ENCODE measurements at places on chromosomes 4 and X.

- no peak for DNase-seq
Measured at GRCh38 chr4:100649417-100649816, 131.6 kb upstream of the EMCN start.

- DNase-seq, result no peak
Measured at GRCh38 chr4:27711041-27711440, 850.4 kb downstream of the STIM2 start.

- DNase-seq, result no peak
Measured at GRCh38 chrX:55167124-55167803, 52.9 kb upstream of the PAGE5 start.

DNA sequence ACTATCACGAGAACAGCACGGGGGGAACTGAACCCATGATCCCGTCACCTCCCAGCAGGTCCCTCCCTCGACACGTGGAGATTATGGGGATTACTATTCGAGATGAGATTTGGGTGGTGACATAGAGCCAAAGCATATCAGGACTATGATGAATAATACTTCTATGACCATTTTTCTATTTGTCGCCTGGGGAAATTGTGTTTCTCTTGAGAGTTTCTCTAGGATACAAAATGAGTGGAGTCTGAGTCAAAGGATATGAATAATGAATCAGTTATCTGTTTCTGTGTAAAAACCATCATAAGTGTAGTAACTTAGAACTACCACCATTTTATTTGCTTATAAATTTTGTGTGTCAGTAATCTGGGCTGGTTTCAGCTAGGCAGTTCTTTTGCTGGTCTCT, 533.0 kb upstream of the ARX start:
- DNase-seq, result no peak

DNA sequence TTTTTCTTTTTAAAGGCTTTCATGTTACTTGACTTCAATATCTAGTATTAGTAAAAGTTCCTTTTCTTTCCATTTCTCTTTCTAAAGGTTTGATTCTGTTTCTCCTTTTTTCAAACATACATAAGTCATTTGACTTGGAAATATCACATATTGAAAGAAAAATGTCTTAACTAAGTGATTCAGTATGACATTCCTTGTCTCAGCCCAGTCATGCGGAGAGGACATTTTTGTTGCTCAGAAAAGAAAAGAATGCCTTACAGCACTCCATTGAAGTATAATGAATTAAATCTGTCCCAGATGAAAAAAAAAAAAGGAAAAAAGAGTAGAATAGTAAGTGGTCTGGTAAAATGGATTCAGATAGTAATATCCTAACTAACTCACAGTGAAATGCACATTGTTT, 466.1 kb downstream of the ADGRL3 start:
- no peak for DNase-seq

DNA sequence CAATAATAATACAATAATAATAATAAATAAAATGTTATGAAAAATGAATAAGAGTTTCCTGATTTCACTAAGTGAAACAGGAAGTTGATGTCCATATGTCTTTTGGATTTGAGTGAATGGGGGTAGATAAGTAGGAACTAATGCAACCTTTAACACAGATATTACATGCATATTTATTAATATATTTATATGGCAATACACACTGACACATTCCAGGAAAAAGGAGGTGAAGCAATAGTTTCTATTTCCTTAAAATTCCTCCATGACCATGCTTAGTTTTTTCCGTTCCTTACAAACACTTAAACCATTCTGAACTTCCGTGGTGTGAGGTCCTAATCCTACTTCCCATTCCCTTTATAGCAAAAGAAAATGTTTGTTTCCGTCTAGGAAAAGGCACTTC, 48.3 kb downstream of the ATXN3L start:
- no peak for DNase-seq

DNA sequence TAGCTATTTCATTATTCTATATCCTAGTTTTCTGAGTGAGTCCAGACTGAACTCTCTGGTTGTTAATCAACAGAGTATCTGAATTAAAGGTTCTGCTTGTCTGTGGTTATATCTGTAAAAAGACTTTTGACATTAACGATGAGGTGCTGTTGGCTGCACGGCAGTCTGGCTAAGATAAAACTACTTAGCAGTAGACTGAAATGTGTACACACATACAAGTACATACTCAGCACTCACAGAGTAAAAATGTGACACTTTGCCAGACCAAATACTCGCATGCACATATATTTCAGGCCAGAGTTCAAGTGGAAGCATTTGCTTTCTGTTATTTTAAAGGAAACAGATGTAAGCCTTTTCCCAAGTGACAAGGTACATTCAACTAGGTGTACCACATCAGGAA, 80.5 kb downstream of the PRDM5 start:
- DNase-seq, result no peak

DNA sequence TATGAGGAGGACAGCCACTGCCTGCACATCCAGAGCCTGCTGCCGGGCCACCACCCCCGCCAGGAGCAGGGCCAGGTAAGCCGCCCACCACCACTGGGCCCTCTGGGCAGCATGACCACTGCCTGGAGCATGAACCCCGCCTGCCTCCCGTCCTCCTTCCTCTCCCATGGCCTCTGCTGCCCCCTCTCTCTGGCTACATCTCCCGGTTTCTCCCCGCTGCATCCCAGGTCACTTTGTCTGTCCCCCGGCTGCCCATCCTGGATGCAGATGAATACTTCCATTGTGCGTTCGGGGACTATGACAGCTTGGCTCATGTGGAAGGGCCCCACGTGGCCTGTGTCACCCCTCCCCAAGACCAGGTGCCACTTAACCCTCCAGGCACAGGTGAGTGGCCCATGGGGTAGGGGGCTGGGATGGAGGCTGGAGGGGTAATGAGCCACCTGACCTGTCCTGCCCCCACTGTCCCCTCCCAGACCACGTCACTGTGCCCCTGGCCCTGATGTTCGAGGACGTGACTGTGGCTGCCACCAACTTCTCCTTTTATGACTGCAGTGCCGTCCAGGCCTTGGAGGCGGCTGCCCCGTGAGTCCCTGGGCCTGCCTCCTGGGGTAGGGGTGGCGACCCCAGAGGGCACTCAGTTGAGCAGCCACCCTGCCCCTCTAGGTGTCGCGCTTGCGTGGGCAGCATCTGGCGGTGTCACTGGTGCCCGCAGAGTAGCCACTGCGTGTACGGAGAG, 6.0 kb downstream of the PLXNB3 start:
- DNase-seq, result no peak

GRCh38 chr4:88008122-88008742, 797 bp downstream of the PKD2 start:
- peak; percentile 24 for DNase-seq

- DNase-seq, result no peak
Measured at GRCh38 chr4:165331359-165331758, 3.9 kb downstream of the MSMO1 start.

- no peak for DNase-seq
Measured at GRCh38 chrX:27751976-27752375, 55.8 kb upstream of the MAGEB10 start.

DNA sequence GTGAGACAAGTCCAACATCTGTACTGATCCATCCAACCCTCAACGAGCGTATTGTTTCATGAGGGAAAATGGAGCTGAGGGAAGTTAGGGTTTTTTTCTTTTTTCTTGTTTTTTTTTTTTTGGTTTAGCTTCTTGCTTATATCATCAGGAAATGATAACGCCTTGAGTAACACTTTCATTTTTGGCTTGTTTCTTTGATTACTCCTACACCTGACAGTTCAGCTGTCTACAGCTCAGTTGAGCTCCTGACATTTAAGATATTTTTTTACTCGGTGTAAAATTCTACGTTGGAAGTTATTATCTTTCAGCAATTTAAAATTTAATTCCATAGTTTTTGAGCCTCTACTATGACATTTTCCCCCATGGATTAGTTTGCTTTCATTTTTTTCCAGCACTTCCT, 691.0 kb upstream of the HTR2C start:
- DNase-seq, result no peak

- DNase-seq, result no peak
Measured at GRCh38 chrX:2627272-2627867, 63.7 kb upstream of the CD99 start.

GRCh38 chr4:110898290-110898689, 275.4 kb upstream of the PITX2 start:
- no peak for DNase-seq

DNA sequence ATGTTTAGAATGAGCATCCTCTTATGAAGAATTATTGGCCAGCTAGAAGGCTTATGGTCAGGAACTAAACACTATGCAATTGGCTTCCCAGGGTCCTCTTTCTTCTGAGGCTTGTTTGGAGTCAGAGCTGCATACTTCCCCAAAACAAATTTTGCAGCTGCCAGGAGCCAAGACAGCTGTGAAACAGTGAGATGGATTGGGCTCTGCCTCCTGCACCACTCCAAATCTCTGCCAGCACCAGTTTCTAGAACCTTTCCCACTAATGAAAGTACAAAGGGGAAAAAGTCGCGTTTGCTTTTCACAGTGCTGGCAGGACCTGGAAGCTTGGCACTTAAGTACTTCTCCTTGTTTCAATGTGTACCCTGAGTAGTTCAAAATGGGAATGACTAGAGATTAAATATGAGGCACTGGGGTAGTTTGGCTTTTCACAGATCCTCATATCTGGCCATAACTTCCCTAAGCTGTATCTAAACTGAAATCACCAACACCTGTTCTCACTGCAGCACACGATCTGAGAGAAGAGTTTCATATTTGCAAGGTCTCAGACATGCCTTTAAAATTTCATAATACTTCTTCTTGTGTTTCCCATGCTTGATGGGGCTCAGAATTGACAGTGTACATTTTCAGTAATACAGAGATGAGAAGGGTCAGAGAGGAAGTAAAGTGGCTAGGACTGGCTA, 20.7 kb upstream of the AR start:
- DNase-seq, result no peak

- no peak for DNase-seq
Measured at GRCh38 chr4:153518001-153518400, 51.8 kb downstream of the TMEM131L start.

- no peak for DNase-seq
Measured at GRCh38 chr4:55118397-55118796, 7.0 kb downstream of the KDR start.

DNA sequence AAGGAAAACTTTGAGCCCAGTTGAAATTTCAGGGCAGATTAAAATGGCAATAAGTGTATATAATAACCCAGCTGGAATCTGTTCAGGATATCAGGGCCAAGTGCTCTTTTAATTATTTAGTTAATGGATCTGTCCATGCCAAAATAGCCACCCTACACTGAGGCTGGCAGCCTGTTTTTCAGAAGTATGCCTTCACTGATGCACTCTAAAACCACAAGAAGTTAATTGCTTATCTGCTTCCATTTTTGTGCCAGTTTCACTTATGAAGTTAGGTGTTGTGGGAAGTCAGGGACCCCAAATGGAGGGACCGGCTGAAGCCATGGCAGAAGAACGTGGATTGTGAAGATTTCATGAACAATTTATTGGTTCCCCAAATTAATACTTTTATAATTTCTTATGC, 960.3 kb downstream of the C4orf33 start:
- DNase-seq, result no peak

- no peak for DNase-seq
Measured at GRCh38 chrX:20378233-20378920, 111.7 kb upstream of the RPS6KA3 start.

DNA sequence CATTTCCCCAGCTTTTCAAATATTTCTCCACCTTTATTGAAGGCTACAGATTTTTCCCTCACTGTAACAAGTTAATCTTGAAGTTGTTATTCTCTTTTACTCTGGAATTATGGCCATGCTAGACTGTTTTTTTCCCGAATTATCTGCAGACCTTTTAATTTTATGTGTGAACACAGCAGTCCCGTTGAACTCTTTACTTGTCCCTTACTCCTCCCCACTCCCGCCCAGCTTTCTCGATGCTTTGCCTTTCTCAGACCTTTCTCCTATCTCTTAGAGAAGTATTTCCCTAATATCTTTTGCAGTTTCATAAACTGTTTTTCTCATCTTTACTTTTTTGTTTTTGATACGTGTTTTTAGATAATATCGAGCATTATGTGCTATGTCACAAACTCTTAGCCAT, 776 bp downstream of the CEP44 start:
- DNase-seq, result no peak

DNA sequence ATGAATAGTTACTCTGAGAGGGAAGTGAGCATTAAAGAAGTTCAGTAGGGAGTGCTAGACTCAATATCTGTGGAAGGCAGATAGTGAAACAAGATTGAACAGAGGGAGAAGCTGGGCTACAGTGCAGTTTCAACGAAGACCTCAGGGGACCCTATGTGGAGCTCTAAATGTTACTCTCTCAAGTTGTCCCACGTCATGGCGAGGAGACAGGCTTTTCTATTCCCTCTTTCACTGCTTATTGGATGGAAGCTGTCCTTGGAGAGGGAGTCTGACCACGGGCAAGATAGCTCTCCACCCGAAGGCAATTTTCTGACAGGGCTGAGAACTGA, 42.3 kb upstream of the CCSER1 start:
- no peak for DNase-seq

- no peak for DNase-seq
Measured at GRCh38 chr4:109278594-109279031, 23.8 kb downstream of the COL25A1 start.

GRCh38 chr4:161428180-161428965, 735.4 kb downstream of the FSTL5 start:
- DNase-seq, result no peak

- no peak for DNase-seq
Measured at GRCh38 chr4:11900359-11900758, 471.7 kb upstream of the HS3ST1 start.

- DNase-seq, result no peak
Measured at GRCh38 chr4:20493761-20494353, 206.4 kb upstream of the PACRGL start.

DNA sequence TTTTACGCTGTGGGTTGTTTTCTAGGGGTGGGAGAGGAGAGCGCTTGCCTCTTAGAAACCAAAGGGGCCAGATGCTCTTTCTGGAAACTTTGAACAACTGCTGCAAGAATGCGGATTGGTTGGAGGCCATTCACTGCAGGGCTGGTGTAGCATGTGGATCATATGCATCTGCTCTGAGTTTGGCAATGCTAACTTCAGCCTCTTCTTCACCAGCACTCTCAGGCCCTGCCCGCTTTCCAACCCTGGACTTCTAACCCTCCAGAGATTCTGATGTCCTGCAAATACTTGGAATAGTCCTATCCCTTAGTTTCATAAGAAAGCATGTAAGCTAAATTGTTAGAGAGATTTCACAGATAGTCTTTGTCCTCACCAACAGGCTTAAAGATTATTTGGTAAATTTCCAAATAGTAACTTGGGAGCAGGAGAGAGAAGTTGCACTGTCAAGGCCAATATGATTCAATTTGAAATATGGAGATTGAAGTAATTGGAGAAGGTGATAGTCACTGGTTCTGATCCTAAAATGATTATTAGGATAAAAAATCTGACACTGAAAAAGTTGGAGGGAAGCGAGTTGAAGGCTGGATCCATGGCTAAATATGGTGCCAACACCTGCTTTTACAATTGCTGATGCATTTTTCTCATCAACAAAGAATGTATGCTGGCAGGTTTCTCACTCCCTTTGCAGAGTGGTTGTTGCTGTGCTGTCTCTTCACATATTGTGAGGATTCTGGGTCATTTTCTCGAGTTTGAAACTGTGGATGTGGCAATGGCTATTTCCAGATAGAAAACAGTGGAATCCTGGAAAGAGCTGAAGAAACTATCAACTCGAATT, 210.4 kb downstream of the PTTG2 start:
- no peak for DNase-seq
